ENCODE measurements at places on chromosomes 7 and 10.

- no peak for DNase-seq
Observed at GRCh38 chr7:34430456-34430855, 227.6 kb upstream of the NPSR1 start.

DNA sequence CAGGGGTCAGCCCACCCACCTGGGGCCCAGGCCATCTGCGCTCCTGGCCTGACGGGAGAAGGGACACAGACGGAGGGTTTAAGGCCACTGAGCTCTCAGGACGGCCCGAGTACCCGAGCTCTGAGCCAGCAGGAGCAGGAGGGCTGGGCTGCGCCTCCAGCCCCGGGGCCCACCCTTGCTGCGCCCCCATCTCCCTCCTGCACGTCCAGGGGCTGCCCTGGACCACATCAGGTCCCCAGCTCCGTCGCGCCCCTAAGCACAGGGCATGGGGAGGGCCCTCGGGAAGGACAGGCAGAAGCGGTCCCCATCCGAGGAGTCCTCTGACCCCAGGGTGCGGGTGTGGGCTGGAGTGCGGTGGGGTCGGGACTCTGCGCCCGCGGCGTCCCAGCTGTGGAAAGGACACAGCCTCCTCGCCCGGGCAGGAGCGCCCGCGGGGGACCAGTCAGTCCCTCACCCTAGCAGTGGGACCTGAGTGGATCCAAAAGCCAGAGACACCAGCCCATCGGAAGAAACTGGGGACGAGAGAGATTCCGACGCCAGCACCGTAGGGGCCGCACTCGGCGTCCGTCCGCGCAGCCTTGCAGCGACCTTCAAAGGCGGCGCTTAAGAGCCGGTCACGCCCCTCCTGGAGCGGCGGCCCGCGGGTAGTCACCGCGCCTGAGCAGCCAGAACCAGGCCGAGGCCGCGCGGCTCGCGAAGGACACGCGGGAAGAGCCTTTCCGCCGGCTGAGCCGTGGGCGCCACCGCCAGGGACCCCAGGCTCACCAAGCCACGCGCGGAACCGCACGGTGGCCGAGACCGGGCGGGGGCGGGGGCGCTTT lies 15.9 kb downstream of the CAMK2B start:
- no peak for DNase-seq

- DNase-seq, result no peak
Observed at GRCh38 chr7:124269774-124270173, 236.9 kb upstream of the TMEM229A start.

DNA sequence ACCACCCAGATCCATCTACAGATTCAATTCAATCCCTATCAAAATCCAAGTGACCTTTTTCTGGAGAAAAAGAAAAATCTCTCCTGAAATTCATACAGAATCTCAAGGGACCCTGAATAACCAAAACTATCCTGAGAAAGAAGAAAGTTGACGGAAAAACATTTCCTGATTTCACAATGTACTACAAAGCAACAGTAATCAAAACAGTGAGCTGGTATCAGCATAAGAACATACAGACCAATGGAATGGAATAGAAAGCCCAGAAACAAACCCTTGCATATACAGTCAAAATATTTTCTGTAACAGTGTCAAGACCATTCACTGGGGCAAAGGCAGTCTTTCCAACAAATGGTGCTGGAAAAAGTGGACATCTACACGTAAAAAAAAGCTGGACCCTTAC lies 89.9 kb downstream of the JMJD1C start:
- no peak for DNase-seq

- no peak for DNase-seq
Observed at GRCh38 chr7:140640060-140640637, 464 bp downstream of the DENND2A start.

- DNase-seq, result no peak
Observed at GRCh38 chr7:24869572-24869971, 110.4 kb downstream of the OSBPL3 start.

GRCh38 chr7:56291-56913 lies 136.0 kb upstream of the FAM20C start:
- no peak for DNase-seq

GRCh38 chr10:59908808-59909143 lies 2.4 kb upstream of the CCDC6 start:
- no peak for DNase-seq

DNA sequence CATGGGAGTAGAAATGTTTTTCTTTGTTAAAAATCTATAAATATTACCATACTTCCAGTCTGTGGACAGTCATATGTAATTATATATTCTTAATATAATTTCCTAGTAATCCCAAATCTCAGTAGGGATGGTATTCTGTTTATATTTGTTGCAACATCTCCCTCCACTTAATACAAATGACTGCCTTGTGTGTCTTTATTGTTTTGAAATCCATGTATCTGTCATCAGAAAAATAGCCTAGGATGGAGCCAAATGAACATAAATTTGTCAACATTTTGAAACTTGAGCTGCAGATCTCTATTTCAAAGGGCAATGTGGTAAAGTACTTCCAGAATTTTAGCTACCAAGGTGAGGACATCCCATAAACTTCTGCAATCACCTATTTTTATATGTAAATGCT lies 290.7 kb downstream of the TSPAN12 start:
- no peak for DNase-seq

GRCh38 chr10:114246679-114247305 lies 7.7 kb downstream of the VWA2 start:
- DNase-seq, result no peak

DNA sequence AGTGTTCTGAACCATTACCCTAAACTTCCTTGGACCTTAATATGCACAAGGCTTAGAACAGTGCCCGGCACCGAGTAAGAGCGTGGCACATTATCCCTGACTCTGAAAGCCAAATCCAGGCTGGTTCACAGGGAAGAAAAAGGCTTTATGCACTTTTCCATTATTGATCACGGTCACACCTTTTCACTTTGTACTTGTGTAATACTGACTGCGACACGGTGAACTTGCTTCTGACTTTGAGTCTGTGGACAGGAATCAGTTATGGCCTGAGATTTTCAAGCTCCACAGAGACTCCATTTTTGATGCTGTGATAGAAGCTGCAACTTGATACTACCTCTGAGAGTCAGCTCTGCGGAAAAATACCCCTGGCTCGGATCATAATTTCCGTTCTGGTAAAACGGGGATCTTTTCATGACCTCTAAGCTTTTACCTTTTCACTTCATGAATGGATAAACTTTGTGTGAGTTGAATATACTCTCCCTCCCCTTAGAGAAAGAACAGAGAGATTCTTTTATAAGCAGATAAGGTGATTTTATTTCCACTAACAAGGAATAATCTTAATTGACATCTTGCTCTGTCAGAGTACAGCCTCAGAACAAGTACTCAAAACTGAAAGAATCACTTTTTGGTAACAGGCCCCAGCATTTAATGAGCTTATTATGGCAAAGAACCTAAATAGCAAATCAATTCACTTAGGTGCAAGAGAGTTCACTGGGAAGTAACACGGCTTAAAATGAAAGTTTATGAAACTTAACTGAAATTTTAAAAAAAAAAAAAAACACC lies 88.8 kb downstream of the ELMO1 start:
- DNase-seq, result no peak

GRCh38 chr10:84822931-84823630 lies 494.7 kb downstream of the CCSER2 start:
- no peak for DNase-seq

- no peak for DNase-seq
Observed at GRCh38 chr7:145269418-145270161, 433.7 kb upstream of the TPK1 start.

DNA sequence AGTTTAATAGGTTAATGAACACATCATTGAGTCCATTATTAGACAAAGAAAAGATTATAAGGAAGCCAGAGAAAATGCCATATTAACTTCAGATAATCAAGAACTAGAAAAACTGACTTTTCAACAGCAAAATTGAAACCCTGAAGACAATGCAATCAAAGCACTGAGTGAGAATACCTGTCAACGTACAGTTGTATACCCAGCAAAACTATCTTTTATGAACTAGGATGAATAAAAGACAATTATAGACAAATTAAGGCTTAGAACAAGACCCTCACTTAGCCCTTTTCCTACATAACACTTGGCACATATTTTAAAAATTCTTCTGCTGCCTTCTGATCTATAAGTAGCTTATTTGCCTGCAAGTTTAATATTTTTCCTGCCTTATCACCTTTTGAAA lies 19.0 kb upstream of the DGKI start:
- DNase-seq, result no peak

DNA sequence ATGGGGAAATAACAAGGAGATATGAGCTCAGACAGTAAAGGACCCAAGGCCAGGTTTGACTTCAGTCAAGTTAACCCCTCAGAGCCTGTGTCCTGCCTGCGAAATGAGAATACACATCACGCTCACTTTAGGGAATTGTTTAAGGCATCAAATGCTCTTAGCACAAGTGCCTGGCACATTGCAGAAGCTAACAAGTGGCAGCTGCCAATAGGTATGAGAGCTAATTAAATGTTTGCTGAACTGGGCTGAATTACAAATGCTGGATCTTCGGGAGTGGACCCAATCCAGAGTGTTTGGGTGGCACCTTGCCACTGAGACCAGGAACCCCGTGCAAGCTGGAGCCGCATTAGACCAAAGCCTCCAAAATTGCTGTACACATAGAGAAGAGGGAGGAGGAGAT lies 136.8 kb downstream of the C10orf90 start:
- DNase-seq, result no peak

- DNase-seq, result no peak
Observed at GRCh38 chr7:69657331-69657730, 59.1 kb downstream of the AUTS2 start.

DNA sequence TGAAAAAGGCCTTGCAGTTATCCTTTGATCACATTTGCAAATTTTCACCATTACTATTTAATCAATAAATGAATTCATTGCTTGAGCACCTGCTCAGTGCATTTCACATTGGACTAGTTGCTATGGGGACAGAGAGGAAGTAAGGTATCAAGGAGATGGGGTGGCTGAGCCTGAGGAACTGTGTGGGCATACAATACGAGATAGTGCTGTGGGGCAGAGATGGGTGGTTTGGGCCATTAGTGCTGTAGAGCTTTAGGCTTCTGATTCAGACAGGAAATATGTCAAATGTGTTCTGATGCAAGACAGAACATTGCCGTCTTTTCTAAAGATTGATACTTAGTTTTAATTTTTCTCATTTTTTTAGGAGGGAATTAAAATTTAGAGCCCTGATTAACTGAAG lies 13.2 kb downstream of the ITGB8 start:
- no peak for DNase-seq

GRCh38 chr7:9981742-9982349 lies 991.8 kb upstream of the PHF14 start:
- DNase-seq, result no peak

GRCh38 chr10:57898231-57898630 lies 369.5 kb downstream of the IPMK start:
- no peak for DNase-seq

- no peak for DNase-seq
Observed at GRCh38 chr7:8579661-8580194, 146.3 kb downstream of the NXPH1 start.

GRCh38 chr7:125020801-125021200 lies 91.2 kb upstream of the POT1 start:
- no peak for DNase-seq

DNA sequence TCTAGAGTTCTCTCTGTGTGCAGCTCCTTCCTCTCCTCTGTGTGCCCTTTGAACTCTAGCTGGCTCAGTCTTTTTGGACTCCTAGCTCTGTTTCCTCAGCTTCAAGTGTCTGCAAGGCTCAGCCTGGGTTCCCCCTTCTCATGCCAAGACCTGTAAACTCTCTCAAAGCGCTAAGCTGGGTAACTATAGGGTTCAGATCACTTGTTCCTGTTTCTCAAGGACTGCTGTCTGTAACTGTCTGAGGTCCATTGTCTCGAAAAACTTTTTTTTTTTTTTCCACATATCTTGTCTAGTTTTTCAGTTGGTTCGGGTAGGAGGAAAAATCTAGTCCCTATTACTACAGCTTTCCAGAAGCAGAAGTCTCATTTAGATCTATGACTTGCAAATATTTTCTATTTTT lies 46.6 kb upstream of the PPP1R17 start:
- DNase-seq, result no peak

- no peak for DNase-seq
Observed at GRCh38 chr10:125489731-125490130, 193.2 kb downstream of the TEX36 start.

DNA sequence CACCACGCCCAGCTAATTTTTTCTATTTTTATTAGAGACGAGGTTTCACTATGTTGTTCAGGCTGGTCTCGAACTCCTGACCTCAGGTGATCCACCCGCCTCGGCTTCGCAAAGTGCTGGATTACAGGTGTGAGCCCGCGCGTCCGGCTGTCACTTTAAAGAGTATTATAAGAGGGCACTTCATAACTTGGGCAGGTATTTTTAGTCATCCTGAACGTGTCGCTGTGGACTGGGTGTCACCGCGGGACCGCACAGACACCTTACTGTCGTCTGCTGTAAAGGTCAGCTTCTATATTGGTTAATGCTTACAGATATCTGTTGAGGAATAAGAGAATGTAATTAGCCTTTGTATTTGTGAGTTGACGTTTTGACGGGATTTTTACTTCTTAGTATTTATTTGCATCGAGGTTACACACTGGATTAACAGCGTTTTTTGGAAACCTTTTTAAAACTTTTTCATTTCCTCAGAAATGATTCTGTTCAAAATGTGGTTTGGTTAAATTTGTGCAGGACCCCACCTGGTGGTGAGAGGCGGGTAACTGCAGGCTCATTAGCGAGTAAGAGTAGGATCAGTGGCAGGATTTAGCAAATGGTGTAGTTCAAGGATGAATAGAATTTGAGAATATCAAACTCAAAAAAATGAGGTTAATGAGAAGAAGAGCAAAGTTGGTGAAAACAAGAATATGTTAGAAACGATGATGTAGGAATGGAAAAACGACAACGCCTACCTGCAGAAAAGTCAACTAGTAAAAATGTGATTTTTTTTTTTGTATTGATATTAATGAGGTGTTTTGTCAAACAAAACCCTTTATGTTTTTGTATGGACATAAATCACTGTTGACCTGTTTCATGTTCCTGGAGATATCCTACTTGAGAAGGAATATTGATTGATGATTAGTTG lies 3.2 kb downstream of the DNAJB6 start:
- peak; percentile 76 for DNase-seq

DNA sequence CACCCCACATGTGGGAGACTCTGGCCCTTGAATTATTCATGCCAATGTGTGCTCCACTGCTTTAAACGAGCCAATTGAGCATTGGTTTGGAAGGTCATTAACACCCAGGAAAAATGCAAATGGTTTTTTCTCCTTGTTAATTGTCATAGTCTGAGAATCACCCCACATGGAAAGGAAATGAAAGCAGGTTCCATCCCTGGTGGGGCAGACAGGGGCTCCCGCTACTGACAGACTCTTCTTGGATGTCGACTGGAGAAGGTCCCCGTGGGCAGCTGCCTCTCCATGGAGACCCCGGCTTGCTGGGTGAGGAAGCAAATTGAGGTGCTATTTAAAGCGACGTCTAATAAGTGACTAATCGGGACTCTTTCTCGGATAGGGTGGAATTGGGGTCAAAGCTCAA lies 32.0 kb upstream of the EN2 start:
- no peak for DNase-seq

DNA sequence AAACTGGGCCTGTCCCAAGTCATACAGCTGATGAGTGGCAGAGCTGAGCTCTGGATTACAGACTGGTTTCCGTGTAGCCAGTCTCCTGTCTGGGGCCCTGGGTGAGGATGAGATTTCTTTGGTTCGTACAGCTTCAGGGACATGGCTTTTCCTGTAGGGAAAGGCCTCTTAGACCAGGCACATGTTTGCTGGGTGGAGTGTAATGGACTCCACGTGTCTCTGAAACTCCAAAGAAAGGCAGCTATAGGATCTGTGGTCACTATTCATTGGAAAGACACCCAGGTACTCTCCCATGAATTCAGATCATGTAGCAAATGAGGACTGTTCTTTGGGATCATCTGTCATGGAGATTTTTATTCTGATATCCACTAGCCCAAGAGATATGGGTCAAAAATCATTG lies 2.4 kb downstream of the HABP2 start:
- no peak for DNase-seq

GRCh38 chr10:44386546-44387052 lies 1.7 kb upstream of the CXCL12 start:
- peak; percentile 5 for DNase-seq
